ENCODE measurements at places on chromosomes 5 and 9.

DNA sequence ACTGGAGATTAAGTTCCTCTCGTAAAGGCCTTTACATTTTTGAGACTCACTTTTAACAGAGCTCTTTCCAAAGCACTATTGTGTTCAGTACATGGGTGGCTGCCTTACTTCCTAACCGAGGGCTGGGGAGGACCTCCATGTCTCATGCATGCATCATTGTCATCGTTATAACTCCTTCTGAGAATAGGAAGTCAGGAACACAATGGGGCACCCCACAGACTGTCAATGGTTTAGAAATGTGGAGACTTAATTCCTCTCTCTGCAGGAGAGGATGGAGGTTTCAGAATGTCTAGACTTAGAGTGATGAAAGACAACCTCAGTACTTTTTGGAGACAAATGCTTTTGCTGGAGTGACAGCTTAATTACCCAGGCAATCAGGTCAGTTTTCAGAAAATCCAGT is 83.9 kb downstream of the PRLR start:
- DNase-seq: no peak

DNA sequence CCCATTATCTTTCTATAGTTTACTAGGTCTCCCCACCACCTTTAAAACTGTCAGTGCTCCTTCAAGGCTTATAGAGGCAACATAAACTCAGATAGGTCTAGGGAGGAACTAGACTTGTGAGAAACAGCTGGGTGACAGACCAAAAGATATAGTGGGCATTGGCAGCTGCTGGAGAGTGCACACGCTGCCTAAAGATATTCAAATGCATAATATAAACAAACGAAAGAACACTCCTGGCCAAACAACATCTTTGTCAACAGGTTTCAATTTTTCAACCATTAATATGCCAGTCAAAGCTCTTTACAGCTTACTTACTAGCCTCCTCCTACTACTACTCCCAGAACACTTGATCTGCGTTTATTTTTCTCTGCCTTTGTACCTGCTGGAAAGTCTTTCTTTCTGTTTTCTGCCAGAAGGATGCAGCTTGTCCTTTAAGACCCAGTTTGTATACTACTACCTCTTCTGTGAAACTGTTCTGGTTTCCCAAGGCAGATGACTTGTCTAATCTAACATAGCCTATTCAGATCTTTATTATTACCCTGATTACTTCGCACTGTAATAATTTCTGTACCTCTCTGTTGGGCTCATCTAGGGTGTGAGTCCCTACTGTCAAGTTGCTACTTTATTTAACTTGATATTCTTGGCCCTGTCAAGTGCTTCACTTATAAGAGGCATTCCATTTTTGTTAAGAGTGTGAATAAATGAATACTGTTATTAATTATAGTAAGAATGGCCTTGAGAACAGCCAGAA is 14.3 kb downstream of the KDM3B start:
- no peak for DNase-seq

DNA sequence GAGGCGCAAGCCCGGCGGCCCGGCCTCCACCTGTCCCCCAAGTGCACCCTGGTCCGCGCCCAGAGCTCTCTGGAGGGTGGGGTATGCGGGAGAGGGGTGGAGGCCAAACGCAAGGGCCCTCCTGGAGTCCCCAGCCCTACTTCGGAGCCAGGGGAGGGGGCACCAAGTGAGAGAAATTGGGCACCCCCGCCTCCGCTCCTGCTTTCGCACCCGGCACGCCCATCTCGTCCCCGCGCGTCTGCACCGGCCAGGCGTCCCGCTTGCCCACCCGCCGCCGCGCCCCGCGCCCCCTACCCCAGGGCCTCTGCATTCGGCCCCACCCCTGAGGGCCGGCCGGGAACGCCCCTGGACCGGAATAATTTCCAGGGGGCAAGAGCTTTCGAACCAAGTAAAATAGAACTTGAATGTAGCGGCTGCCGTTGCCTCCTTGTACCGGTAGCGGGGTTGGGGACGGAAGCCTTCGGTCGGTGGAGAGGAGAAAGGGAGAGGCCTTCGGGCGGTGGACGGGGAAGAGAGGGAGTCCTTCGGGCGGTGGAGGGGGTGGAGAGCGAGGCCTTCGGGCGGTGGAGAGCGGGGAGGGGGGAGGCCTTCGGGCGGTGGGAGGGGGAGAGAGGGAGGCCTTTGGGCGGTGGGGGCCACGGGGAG is 694 bp upstream of the PHPT1 start:
- DNase-seq: no peak

GRCh38 chr9:108277216-108277615 is 578.6 kb downstream of the ACTL7B start:
- DNase-seq: no peak

GRCh38 chr9:137308057-137308619 is 6.1 kb upstream of the NRARP start:
- no peak for DNase-seq

- DNase-seq: peak; percentile 8
Observed at GRCh38 chr5:42993516-42994245, 46.4 kb downstream of the ANXA2R start.

Data from esophagus squamous epithelium (tissue), 5 donors.